HFF-Myc (cell line): ENCODE measurements at places on chromosomes 13 and 19.

DNA sequence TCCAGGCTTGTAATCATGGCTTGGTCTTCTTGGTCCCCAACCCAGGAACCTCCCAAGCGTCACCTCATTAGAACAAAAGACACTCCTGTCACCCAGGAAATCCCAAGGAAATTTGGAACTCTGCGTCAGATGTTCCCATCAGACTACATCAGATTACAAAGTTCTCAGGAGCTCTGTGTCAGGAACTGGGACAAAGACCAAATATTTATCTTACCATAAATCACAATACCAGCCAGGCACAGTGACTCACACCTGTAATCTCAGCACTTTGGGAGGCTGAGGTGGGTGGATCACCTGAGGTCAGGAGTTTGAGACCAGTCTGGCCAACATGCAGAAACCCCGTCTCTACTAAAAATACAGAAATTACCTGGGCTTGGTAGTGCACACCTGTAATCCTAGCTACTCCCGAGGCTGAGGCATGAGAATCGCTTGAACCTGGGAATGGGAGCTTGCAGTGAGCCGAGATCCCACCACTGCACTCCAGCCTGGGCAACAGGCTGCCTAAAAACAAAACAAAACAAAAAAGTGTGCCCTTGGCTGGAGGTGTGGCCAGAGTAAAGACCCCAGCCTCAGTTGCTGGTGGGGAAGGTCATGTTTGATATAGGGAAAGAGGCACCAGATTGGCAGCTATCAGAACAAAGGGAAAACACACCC lies 16.7 kb upstream of the CCDC124 start:
- DNase-seq: no peak

DNA sequence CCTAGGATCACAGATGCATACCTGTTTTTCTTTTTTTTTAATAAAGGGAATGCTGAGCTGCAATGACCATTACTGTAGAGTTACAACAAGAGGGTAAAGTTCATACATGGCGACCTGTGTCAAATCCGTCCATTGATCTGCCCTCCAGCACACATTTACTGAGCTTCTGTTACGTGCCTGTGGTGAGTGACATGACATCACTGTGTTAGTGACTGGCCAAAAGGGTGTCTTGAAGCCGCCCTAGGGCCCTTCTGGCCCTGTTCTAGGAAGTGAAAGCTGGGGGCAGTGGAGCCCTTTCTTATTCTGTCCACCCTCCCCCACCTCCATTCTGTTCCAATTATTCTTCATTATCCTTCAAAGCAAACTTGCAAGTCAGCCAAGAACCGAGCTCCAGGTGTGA lies 66.3 kb downstream of the ZIC5 start:
- DNase-seq: no peak

DNA sequence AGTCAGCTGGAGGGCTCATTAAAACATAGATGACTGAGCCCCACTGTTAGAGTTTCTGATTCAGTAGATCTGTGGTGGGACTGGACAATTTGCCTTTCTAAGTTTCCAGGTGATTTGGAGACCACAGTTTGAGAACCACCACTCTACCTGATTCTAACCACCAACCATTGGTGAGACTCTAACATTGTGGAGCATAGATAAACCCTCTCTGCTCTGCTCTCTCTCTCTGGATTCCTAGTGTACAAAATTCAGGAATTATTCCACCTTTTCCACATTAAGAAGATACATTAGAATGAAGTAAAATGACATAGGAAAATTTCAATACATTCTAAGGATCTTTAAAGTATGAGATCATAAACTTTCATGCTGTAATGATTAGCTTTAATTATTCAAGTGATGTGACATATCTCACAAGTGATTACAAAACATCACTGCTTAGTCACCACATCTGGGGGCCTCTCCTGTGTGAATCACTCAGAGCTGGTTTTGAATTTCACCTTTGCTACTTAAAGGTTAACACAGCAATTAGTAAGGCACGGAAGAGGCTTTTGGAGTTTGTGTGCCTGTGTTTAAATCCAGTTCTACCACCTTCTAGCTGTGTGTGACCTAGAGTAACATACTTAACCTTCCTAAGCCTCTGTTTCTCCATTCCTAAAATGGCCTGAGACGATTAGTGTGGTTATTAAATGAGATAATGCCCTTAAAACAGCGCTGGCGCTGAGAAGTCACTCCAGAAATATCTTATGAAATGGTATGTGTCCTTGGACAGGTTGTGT lies 78.5 kb upstream of the NBEA start:
- peak; percentile 83 for DNase-seq

- DNase-seq: no peak
These were observed 12.4 kb downstream of the ZIC5 start for GRCh38 chr13:99959127-99959539.

GRCh38 chr13:30235216-30235615 lies 72.1 kb downstream of the KATNAL1 start:
- DNase-seq: no peak

DNA sequence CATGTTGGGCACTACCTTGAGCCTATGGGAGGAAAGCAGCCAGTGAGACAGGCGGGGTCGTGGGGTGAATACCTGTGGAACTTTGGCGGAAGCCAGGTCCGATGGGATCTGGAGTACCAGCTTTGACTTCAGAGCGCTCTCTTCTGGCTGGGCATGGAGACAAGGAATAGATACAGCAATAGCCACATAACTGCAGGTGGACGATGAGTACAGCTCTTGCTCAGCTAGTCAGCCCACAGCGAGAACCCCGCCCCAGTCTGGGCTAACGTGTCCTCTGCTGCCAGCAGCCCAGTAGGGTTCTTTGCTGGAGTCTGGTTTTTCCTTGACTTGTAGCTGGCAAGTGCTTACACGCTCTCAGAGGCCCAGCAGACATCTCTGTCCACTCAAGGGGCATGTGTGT lies 83.4 kb downstream of the SIPA1L3 start:
- no peak for DNase-seq

- DNase-seq: no peak
These were observed 2.1 kb downstream of the ZNF575 start for GRCh38 chr19:43534816-43535761.

GRCh38 chr13:113937073-113937472 lies 36.8 kb downstream of the C13orf46 start:
- no peak for DNase-seq

- DNase-seq: no peak
These were observed 989.7 kb downstream of the EFNB2 start for GRCh38 chr13:105545811-105546210.

DNA sequence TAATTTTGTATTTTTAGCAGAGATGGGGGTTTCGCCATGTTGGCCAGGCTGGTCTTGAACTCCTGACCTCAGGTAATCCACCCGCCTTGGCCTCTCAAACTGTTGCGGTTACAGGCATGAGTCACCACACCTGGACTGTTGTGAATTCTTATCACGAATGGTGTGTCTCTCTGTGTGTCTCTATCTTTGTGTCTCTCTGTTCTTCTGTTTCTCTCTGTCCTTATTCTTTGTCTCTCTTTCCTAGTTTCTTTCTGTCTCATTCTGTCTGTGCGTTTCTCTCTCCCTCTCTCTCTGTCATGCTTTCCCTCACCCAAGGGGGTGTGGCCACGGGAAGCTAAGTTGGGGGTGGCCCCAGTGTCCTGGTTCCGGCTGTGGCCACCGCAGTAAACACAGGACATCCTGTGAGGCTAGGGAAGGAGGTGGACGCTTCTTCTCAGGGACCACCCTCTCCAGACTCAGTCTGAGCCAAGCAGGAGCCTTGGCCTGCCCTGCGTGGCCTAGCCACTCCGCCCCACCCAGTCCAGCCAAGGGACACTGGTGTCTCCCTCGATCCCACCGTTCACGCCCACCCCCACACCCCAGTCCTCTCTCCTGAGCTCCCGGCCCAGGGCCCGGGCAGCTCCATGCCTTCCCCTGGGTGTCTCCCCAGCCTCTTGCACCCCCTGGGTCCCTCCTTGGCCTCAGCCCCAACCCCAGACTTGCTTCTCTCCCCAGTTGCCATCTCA lies 3.9 kb upstream of the PRX start:
- no peak for DNase-seq

DNA sequence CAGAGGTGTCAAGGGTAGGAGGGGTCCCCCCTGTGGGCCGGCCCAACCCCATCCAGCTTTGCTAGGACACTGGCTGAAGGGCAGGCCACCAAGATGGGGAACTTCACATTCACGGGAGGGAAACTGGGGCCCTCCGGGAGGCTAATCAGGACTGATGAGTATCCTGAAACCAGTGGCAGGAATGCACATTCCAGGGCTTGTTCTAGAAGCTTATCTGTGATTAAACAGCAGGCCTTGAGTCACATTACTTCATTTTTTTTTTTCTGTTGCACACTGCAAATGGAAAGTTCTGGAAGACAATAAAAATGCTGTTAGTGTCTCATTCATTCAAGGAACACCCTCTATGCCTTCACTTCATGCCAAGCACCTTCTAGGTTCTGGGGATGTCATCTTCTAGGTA lies 15.5 kb upstream of the SIGLEC11 start:
- no peak for DNase-seq

DNA sequence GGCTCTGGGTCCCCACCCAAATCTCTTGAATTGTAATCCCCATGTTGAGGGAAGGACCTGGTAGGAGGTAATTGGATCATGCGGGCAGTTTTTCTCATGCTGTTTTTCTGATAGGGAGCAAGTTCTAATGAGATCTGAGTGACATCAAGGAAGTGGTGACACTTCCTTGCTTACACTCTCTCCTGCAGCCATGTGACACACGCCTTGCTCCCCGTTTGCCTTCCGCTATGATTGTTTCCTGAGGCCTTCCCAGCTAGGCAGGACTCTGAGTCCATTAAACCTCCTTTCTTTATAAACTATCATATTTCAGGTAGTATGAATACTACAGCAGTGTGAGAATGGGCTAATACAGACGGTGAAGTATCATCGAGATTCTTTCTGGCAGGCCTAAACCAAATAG lies 1040.4 kb upstream of the MIR17HG start:
- DNase-seq: no peak

GRCh38 chr13:97119943-97120342 lies 102.2 kb upstream of the MBNL2 start:
- no peak for DNase-seq

- DNase-seq: no peak
These were observed 55.6 kb downstream of the TMED1 start for GRCh38 chr19:10780368-10780767.

GRCh38 chr13:112818698-112819045 lies 128.8 kb downstream of the ATP11A start:
- DNase-seq: no peak

- DNase-seq: no peak
These were observed 5.3 kb downstream of the POLR2E start for GRCh38 chr19:1089891-1090290.

- DNase-seq: no peak
These were observed 645.7 kb downstream of the FGF9 start for GRCh38 chr13:22316494-22317025.

DNA sequence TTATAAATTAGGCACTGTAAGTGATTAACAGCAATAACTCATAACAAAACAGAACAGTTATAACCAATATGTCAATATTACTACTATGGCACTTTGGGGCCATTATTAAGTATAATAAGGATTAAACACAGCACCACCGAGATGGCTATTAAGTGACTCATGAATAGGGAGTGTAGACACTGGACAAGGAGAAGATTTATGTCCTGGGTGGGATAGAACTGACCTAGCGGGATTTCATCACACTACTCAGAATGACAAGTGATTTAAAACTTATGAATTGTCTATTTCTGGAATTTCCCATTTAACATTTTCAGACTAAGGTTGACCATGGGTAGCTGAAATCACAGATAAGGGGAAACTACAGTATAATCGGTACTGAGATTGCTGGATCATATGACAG lies 79.0 kb upstream of the SLC7A1 start:
- DNase-seq: no peak

DNA sequence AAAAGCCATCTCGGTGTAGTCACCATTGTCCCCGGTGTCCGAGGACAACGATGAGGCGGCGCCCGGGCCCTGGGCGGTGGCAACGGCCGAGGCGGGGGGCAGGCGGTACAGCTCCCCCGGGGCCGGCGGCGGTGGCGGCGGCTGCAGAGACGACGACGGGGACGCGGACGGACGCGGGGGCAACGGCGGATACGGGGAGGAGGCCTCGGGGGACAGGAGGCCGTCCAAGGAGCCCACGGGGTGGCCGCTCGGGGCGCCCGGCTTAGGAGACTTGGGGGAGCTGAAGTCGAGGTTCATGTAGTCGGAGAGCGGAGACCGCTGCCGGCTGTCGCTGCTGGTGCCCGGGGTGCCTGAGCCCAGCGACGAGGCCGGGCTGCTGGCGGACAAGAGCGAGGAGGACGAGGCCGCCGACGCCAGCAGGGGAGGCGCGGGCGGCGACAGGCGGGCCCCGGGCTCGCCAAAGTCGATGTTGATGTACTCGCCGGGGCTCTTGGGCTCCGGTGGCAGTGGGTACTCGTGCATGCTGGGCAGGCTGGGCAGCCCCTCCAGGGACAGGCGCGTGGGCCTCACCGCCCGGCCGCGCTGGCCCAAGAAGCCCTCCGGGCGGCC lies 3.5 kb downstream of the IRS2 start:
- no peak for DNase-seq

DNA sequence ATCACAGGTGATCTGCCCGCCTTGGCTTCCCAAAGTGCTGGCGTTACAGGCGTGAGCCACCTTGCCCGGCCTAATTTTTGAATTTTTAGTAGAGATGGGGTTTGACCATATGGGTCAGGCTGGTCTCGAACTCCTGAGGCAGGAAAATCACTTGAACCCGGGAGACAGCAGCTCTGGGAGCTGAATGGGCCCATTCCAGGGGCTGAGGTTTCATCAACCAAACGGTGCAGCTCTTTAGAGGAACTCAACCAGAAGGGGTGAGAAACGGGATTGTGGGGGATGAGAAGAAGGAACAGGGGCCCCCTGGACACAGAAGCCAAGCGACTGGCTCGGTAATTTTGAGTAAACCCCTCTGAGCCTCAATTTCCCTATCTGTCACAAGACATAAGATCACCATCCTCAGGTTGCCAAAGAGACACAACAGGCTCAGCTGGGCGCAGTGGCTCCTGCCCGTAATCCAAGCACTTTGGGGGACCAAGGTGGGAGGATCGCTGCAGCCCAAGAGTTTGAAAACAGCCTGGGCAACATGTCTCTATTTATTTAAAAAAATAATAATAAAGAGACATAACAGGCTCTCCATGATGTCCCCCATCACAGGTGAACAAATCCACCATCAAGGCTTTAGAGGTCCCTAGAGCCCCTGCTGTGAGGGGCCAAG lies 562 bp downstream of the IQCN start:
- no peak for DNase-seq

DNA sequence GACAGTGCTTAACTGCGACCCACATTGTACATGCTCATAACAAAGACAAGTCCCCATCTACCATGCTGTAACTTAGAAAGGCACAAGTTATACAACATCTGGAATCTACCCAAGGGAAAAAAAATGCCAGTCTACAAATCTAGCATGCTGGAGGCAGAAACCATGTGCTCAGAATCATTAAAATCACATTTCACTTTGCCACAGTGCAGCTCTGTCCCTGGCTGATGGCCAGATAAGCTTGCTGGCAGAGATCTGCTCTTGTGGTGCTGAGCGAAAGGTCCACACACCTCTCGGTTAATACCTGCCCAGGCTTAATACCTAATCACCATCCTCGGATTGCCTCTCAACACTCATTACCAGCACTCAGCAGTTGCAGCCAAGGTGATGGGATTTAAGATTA lies 74.1 kb upstream of the UQCRFS1 start:
- DNase-seq: no peak

- DNase-seq: no peak
These were observed 183.9 kb downstream of the DCLK1 start for GRCh38 chr13:35947315-35947714.
